ENCODE measurements at places on chromosomes 2 and 18.

DNA sequence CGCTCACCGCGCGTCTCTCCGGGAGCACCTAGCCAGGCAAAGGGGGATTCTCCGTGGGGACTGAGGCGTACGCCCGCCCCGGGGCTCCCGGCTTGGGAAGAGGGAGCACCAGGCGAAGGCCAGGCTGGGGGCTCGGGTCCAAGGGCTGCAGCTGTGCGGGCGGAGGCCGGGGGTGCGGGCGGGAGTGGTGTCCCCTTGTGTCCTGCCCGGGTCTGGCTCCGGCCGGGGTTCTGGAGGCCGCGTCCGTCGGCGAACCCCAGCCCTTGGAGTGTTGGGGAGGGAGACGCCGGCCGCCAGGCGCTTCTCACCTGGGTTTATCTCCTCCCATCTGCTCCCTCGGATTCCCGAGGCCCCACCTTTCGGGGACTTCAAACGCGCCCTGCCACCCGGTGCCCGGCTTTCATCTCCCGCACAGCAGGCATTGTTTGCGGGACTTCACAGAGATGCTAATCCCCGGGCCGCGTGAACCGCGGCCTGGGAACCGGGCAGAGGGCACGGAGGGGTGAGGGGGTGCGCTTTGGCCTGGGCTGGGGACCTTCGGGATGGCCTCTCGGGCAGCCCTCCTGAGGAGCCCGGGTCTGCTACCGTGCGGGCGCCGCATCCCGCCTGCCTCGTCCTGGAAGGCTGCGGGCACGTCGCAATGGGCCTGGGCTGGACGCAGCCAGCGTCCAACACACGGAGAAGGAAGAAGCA, 5.0 kb upstream of the GBX2 start:
- no peak for DNase-seq

- no peak for DNase-seq
These were observed 28.2 kb downstream of the SOX11 start for GRCh38 chr2:5720426-5720825.

- DNase-seq = no peak
These were observed 78.1 kb downstream of the TWIST2 start for GRCh38 chr2:238925816-238926521.

DNA sequence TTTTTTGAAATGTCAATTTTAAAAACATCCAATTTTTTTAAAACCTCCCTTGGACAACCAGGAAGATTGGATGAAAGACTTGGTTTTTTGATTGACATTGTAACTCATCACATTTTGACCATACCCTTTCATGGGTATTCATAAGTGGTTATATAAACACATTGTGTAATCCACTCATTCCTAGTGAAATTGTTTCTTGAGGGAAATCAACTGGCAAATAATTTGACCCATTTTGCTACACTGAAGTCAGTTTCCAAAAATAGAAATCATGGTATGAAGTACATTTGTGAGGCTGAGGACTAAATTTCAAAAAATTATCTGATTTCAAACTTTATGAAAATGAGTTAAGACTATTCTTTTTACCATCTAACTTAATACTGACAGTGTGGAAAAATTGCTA, 31.5 kb downstream of the FBXO48 start:
- DNase-seq = no peak

GRCh38 chr2:10267551-10268465, 34.9 kb upstream of the HPCAL1 start:
- DNase-seq = peak; percentile 59

DNA sequence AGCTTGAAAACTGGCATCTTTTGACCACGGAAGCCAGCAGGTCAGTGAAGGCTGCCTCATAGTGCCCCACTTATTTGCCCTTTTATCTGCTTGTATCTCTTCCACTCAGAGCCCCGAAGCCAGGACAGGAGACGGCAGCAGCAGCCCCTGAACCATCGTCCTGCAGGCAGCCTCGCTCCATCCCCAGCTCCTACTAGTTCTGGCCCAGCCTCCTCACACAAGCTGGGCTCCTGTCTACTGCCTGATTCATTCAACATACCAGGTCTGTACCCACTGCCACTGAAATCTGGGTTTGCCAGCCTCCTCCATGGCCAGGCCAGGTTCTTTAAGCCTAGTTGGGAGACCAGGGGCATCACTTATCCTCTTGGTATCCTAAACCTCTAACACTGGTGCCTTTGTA, 4.1 kb downstream of the OST4 start:
- DNase-seq = no peak

- DNase-seq = no peak
These were observed 190.7 kb downstream of the INSIG2 start for GRCh38 chr2:118279005-118279404.

DNA sequence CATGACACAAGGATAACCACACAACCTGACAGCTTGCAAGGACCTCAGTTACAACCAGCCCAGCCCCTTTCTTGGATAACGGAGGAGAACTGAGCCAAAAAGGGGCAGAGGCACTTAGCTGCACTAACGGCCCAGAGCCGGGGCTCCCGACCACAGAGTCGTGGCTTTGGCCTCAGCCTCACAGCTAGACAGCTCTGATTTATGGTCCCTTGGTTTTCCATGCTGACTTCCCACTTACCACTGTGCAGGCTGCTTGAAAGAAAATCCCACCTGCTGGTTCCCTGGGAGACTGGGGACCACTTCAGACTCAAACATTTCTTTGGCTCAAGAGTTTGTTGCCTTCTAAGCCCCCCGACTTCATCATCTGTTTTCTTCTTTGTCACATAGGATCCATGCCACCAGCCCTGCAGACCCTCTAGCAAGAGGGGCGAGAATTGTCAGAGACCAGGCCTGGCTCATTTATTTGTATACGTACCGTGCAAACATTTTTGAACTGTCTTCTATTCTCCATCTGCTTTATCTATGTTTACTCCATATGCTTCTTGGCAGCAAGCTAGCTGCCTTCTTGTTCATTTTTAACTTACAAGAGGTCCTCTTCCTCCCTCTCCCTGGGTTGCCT, 352.6 kb upstream of the MYT1L start:
- DNase-seq = no peak

- DNase-seq = no peak
These were observed 52.2 kb upstream of the KCNH7 start for GRCh38 chr2:162890690-162891311.

- no peak for DNase-seq
These were observed 2.8 kb downstream of the CYTIP start for GRCh38 chr2:157441072-157441454.

DNA sequence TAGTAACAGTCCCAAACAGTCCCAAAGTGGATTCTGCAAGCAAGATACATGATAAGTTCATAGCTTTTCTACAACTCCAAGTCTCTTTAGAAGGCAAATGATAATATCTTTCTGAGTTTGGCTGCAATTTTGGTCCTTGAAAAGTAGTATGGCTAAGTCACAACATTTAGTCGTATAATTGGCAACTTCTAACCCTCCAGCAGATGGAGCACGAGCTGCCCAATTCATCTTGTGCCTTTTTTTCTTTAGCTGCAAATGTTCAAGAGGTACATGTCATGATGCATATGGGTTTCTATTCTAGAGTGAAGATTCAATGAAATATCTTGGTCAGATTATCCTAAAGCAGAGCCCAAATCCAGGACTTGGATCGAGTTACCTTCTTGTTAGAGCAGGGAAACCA, 127.0 kb upstream of the KLHL14 start:
- no peak for DNase-seq

- DNase-seq = no peak
These were observed 57.8 kb upstream of the GPR45 start for GRCh38 chr2:105183555-105184323.

- DNase-seq = peak; percentile 89
These were observed 111.8 kb upstream of the PPP1CB start for GRCh38 chr2:28639836-28640235.

DNA sequence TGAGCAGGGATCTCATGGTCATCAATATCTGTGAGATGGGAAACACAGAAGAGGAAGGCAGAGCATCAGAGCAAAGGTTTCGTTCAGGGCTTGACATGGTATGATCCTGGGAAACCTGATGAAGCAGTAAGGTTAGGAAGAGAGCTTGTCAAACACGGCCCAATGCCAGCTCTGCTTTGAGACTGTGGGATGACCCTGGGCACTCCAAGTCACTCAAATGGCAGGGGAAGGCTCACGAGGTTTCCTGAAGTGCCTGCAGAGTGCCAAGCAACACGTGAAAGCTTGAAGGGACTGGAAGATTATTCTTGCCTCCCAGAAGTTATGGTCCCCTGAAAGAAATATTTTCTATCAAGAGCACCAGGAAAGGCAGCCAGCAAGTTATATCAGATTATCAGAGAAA, 6.5 kb downstream of the MCFD2 start:
- DNase-seq = no peak

DNA sequence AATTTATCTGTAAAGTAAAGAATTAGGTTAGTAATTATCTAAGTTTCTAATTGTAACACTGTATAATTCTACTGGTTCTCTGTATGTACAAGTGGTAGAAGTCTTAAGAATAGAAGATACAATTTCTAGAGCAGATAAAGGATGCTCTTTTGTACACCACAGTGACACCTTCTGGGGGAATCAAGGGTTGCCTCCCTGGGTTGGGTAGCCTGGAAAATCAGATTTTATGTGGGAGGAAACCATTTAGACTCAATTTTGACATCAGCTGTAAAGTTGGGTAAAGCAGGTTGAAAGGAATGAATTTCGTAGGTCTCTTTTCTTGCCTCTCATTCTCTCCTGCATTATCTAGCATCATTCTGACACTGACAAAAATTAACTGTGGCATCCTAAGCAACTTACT, 354.8 kb downstream of the DCC start:
- DNase-seq = no peak

DNA sequence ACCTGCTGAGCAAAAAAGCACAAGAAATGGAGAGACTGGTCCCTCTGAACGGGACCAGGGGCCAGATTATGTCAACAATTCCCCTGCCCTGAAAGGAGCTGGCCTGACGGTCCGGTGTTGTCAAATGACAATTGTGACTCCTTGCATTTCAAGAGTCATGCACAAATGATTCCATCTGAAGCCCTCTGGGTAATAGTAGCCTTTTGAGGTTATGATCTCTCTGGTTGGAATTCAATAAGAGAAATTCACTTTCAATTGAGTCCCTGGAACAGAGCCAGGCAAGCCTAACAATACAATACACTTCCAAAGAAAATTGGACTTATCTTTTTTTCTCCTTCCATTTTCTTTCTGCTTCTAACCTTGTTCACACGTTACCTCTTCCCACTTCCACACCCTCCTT, 116.9 kb downstream of the C1D start:
- no peak for DNase-seq

DNA sequence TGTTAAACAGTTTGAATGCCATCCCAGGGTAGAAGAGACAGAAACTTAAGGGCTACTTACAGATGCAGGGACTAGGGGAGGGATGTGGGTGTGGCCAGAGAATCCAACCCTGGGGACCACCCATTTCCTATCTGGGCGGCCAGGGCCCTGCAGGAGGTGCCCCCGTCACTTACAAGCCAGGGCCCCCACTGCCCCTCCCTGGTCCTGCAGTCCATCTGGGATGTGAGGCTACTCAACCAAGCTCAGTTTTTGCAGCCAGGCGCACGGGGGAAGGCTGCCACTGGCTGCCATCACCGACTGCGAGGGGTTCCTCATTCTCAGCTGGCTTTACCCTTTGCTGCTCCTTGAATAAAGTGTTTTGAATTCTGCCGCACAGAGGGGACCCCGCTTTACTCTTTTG, 42.1 kb downstream of the RRM2 start:
- DNase-seq = peak; percentile 43

- no peak for DNase-seq
These were observed 36.7 kb upstream of the FOXI3 start for GRCh38 chr2:88489181-88489580.

GRCh38 chr2:164182116-164182627, 439.1 kb downstream of the GRB14 start:
- DNase-seq = no peak

DNA sequence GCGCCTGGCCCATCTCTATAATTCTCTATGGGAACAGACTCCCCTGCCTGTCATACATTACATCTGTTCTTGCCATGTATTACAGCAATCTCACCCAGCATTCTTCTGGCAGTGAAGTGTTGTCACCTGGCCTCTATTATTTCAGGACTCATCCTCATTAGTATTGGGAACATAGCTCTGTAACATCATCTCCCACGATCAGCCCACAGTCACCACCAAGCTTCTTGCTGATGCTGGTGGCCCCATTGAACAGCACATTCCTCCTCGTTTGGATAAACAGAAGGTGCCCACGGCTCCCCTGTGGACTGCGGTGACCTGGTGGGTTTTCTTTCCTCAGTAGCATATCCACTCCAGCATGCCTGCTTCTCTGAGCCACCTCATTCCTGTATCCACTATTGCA, 21.5 kb downstream of the CHCHD5 start:
- DNase-seq = no peak

- no peak for DNase-seq
These were observed 26.9 kb upstream of the ARL5A start for GRCh38 chr2:151855111-151855510.

DNA sequence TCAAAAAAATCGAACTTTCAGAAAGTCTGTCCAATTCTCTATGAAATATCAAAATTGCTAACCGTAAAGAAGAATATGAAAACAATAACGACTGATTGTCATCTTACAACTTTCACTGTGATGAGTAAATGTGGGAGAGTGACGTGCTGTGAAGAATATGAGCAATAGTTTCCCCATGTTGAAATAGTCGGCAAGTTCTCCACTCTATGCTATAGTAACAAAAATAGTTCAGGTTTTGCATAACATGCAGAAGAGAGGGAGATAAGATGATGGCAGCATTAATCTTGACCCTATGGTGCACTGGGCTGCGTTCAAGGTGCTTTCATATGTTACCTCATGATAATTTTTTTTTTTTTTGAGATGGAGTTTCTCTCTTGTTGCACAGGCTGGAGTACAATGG, 196.8 kb upstream of the CYRIA start:
- no peak for DNase-seq

DNA sequence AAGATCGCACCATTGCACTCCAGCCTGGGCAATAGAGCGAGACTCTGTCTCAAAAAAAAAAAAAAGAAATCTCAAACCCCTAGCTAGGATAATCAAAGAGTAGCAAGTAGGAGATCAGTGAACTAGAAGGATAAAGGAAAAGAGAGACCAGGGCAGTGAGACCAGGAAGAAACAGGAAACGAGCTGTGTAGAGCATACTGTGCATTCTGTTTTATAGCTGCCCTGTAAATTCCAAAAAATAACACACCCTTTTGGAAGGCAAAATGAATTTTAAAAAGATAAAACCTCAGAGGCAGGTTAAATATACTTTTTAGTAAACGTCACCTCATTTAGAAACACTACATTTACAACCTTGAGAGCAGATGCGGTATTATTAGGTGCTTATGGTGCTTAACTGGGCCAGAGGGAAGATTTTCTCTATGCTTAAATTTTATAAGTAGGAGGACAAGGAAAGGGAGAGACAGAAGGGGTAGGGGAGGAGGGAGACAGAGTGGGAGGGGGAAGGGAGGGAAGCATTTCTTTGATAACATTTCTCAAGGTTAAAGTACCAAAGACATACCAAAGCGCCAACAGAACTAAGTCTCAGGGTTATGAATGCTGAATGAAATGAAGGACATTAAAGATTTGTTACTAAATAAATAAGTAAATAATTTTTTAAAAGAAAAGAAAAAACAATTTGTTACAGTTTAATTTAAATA, 30.1 kb downstream of the FEZ2 start:
- DNase-seq = no peak

- no peak for DNase-seq
These were observed 199.9 kb upstream of the FN1 start for GRCh38 chr2:215635788-215636139.
